CD8-positive, alpha-beta T cell (primary cell): ENCODE measurements at places on chromosomes 7 and 10.

DNA sequence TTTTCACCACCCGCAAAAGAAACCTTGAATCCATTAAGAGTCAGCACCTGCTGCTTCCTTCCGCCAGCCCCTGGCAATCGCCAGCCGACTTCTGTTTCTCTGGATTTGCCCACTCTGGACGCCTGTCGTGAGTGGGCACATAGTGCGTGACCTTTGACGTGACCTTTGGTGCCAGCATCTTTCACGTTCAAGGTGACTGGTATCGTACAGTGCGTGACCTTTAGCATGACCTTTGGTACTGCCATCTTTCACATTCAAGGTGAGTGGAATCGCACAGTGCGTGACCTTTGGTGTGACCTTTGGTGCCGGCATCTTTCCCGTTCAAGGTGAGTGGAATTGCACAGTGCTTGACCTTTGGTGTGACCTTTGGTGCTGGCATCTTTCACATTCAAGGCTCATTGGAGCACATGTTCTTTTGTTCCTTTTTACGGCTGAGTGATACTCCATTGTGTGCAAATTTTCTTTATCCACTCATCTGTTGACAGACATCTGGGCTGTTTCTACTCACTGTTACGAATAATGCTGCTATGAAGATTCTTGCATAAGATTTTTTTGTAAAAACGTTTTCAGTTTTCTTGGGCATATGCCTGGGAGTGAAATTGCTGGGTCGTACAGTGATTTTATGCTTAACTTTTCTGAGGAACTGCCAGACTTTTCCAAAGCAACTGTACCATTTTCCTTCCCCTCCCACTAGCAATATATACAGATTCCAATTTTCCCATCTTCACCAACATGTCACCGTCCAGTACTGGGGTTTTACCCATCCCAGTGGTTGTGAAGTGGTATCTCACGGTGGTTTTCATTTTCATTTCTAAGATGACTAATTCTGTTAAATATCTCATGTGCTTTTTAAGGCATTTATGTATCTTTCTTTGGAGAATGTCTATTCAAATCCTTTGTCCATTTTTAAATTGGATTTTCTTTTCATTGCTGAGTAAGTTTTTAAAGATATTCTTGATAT lies 145.3 kb downstream of the DIP2C start:
- DNase-seq, result no peak

DNA sequence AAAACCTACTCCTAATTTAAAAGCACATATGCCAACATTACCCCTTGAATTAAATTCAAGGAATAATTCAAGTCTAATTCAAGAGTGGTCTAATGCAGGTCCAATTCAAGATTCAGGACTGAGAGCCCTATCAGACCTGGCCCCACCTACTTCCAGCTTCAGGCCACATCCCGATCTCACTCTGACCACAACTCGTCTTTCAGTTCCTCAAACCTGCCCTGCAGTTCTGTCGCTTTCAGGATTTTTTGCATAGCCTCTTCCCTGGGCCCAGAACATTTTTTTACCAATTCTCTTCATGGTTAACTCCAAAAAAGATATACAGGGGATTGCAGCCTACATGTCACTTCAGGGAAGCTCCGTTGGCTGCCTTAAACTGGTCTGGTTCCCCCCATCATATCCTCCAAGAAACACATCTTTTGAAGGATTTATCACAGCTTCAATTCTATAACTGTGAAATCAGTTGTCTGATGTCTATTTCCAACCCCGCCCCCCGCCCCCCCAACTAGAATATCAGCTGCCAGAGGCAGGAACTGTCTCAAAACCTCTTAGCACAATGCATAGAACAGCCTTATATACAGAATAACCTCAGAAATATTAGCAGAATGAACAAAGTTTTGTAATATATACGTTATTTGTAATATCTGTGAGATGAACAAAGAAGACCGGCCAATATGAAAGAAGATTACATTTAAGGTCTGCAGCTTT lies 20.8 kb downstream of the CCDC6 start:
- DNase-seq, result no peak

- no peak for DNase-seq
Observed at GRCh38 chr10:52895059-52895458, 122.5 kb upstream of the MBL2 start.

DNA sequence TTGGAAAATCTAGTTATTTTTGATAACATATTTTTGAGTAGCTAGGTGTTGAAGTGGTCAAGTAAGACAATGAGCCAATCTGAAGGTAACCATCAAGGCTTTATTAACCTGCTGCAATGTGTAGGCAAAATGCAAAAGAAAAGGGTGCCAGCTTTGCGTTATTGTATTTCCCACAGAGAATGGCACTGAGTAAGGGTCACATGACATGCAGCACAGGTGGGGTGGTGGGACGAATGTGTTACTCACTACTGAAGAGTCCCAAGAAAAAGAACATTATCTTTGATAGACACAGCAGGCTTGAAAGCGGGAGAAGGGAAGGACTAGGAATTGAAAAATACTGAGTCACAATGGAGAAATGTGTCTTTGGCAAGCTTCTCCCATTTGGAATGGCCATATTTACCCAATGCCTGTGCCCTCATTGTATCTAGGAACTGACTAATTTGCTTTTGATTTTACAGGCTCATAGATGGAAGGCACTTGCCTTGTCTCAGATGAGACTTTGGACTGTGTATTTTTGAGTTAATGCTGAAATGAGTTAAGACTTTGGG lies 898.6 kb upstream of the POT1 start:
- DNase-seq, result no peak

GRCh38 chr7:152402384-152403250 lies 33.2 kb downstream of the KMT2C start:
- DNase-seq, result no peak

DNA sequence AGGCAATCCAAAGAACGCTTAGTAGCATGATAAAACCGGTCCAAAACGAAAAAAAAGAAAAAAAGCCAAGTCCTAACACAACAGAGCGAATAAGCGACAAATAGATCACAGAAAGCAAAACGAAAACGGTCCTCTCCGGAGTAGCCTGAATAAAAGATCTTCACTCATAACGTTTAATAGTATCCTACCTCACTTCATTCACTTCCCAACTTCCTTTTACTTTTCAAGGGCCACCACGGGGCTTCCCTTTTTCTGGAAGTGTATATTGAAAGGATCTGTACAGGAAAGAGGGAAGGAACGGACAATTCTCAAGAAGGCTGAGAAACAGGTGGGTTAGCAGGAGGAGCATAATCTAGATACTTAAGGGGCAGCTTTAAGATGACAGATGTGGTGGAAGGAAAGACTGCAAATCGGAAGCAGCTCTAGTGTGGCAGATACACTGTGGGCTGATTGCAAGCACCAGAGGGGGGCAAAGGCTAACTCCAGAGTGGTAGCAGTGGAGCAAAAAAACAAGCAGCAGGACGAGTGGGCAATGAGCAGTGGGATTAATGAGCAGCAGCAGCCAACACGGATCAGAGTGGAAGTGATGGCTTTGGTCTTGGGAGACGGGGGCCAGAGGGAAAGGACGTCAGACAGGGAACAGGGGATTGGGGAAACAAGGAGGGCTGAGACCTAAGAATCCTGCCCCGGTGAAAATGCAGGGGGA lies 866 bp downstream of the CNOT4 start:
- no peak for DNase-seq

- DNase-seq, result no peak
Observed at GRCh38 chr7:83148776-83149175, 13.9 kb downstream of the PCLO start.

- no peak for DNase-seq
Observed at GRCh38 chr7:131546583-131547141, 9.8 kb downstream of the PODXL start.

DNA sequence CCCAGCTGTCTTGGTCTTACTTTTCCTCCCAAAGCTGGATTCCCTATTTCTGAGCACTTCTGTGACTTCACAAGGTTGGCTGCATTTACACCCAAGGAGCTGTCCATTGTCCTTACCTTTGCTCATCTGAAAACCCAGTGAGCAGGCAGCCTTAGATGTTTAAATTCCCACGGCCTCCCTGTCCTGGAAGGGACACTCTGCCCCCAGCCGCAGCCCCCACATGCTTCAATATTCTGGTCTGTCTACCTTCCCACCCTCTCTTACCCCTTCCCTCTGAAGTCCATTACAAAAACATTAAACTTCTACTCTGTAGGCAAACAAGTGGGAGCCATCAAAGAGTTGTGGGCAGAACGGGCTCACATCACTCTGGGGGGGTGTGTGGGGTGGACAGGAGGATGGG lies 73.8 kb upstream of the EFCAB10 start:
- DNase-seq, result no peak

GRCh38 chr7:17185690-17186070 lies 112.8 kb upstream of the AHR start:
- no peak for DNase-seq

- no peak for DNase-seq
Observed at GRCh38 chr10:71622154-71622526, 97.4 kb downstream of the C10orf105 start.

- DNase-seq, result no peak
Observed at GRCh38 chr7:74502216-74502891, 48.6 kb downstream of the GTF2IRD1 start.

GRCh38 chr10:86792461-86793167 lies 36.2 kb downstream of the BMPR1A start:
- no peak for DNase-seq

DNA sequence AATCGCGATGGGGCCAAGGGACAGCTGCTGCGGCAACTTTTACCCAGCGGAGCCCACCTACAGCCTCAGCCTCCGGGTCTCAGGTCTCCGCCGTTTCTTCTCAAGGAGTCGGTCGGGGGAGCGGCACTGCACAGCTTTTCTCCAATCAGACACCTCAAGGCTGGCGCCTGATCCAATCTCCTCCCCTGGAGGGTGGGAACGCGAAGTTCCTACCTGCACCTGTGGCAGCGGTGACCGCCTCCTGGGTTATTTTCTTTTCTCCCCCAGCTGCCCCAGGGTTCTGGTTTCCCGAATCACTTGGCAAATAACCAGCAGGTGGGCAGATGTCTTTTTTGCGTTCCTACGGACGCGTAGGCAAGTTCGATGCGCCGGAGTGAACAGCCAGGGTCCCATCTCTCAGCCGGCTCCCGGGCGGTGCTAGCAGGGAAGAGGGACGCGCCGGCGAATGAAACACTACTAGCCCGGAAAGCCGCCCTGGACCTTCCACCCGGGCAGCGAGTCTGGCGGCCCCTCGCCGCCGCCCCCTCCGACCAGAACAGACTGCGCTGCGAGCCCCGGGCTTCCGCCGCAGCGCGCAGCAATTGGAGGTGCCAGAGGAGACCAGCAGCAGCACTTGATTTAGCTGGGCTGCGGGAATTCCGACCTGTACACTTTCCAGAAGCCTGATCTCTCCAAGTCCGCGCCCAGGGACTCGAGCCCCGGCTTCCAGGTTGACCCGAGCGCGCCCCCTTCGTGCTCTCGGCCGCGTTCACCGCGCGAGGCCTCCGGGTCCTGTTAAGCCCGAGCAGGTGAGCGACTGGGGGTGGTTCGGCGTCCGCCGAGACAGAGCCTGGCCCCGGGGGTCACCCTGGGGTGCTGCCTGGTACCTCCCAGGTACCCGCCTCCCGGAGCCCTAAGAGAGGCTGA lies at the start of gene PRR15:
Gene PRR15 (plus strand): TSS at position 246 of the 906 bp plus-strand sequence. CDS start 2,495 bp downstream, outside the sequence.
- DNase-seq, result no peak

DNA sequence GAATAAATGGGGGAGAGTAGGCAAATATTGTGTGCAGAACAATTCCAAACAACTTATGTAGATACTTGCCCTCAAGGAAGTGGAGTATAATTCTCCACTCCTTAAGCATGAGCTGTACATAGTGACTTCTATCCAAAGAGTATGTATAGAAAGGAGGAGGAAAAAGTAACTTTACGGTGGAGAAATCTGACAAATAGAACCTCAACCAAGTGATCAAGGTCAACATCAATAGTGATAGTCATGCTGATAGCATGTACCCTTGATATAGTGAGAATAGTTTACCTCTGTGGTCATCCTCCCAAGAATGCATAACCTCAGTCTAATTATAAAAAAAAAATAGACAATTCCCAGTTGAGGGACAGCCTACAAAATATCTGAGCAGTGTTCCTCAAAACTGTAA lies 89.1 kb upstream of the NANOS1 start:
- no peak for DNase-seq

GRCh38 chr7:33881316-33881715 lies 24.0 kb upstream of the BMPER start:
- DNase-seq, result no peak

DNA sequence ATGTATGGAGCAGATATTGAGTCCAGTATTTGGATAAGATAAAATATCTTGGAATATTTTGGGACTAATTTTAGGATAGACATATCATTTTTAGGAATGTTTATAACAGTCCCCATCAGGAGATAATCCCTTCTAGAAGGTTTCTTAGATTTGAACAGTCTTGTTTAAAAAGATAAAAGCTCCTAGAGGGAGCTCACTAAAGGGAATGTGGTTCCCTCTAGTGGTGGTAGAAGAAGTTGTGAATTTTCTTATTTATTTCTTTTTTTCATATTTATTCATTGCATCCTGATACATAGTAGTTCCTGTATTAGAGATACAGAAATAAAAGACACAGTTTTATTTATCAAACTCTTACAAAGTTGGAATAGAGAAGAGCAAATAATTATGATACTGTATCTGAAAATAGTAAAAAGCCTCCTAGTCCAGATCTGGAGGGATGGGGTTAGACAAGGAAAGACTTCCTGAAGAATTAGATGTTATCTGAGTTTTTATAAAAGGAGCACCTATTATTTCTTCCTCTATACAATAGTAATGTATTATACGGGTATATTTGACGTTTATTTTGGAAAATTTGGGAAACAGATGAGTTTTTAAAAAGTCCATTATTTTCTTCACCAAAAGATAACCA lies 24.5 kb upstream of the KLF14 start:
- DNase-seq, result no peak

- no peak for DNase-seq
Observed at GRCh38 chr10:71542478-71542877, 145.8 kb downstream of the CDH23 start.

GRCh38 chr10:101217044-101217425 lies 12.2 kb downstream of the LBX1 start:
- DNase-seq, result no peak

DNA sequence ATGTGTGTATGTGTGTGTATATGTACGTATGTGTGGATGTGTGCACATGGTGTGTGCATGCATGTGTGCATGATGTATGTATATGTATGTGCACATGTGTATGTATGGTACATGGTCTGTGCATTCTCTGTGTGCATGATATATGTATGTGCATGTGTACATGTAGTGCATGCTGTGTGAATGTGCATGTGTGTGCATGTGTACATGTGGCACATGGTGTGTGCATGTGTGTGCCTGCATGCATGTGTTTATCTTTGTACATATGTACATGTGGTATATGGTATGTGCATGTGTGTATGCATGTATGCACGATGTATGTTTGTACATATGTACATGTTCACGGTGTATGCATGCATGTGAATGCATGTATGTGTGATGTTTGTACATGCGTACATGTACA lies 383.7 kb downstream of the TYW1 start:
- DNase-seq, result no peak

DNA sequence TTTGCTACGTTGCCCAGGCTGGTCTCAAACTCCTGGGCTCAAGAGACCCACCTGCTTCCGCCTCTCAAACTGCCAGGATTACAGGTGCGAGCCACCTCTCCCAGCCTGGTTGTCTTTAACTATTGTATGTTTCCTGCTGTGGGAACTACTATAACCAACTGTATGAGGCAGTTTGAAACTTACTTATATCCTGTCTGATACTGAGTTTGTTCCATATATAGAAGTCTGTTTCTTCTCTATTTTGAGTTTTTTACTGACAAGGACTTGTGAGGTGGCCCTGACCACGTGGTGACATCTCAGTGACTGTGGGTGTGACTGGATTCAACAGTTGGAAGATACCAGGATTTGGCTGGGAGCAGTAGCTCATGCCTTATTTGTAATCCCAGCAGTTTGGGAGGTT lies 14.2 kb downstream of the FBH1 start:
- no peak for DNase-seq

GRCh38 chr10:5159126-5159525 lies 25.8 kb downstream of the AKR1C8 start:
- no peak for DNase-seq

GRCh38 chr10:121294630-121295029 lies 303.6 kb downstream of the FGFR2 start:
- DNase-seq, result no peak
